Left colon (tissue), 2 donors: ENCODE measurements at places on chromosomes 4 and X. TPM values are rescaled to one million over a fixed set of nuclear protein-coding genes. Genes with fewer than 3 reads are reported as not detected.

Gene TMPRSS11D
- total RNA-seq = not detected

Gene PASD1
- not detected for total RNA-seq

Gene AVPR2
- total RNA-seq = 0.52 TPM

Gene CENPVL2
- not detected for total RNA-seq

Gene MAGEA12
- total RNA-seq = not detected

Gene OTUD6A
- total RNA-seq = not detected

Gene CNGA2
- total RNA-seq = not detected

Gene SPINK2
- total RNA-seq = 3.3 TPM

Gene EGFL6
- total RNA-seq = not detected
